K562 (cell line): ENCODE measurements at places on chromosomes 7 and 10. TPM values are rescaled to one million over a fixed set of nuclear protein-coding genes. Genes with fewer than 3 reads are reported as not detected.

Gene INSYN2A
- not detected in 2 replicates for total RNA-seq

Gene LRRC17
- not detected in 2 replicates for total RNA-seq

Gene TCF7L2
- total RNA-seq, result 2.0 and 2.8 TPM in 2 replicates

Gene EN2
- 0.04 TPM in 1 of 2 replicates, not detected in the other for total RNA-seq

Gene SHTN1
- 18.6 and 19.1 TPM in 2 replicates for total RNA-seq

Gene SEC61A2
- total RNA-seq, result 4.1 and 4.6 TPM in 2 replicates

Gene CALHM3
- not detected in 2 replicates for total RNA-seq

Gene NODAL
- total RNA-seq, result not detected in 2 replicates

Gene GPRIN2
- total RNA-seq, result not detected in 2 replicates

Gene C10orf90
- total RNA-seq, result not detected in 2 replicates

Gene RALA
- total RNA-seq, result 25.9 and 26.1 TPM in 2 replicates

Gene CNPY1
- total RNA-seq, result not detected in 2 replicates

Gene SLC18A2
- total RNA-seq, result 0.40 and 0.45 TPM in 2 replicates

Gene PCLO
- not detected in 2 replicates for total RNA-seq

Gene HOXA2
- total RNA-seq, result not detected in 2 replicates

Gene ENO4
- total RNA-seq, result not detected in 2 replicates

Gene HTR7
- 0.24 and 0.36 TPM in 2 replicates for total RNA-seq

Gene PRKCQ
- total RNA-seq, result 13.6 and 14.6 TPM in 2 replicates

Gene DRGX
- not detected in 2 replicates for total RNA-seq

Gene IL2RA
- total RNA-seq, result 0.95 and 1.1 TPM in 2 replicates

Gene PDZD7
- total RNA-seq, result 0.09 and 0.29 TPM in 2 replicates

Gene CALCR
- 0.09 and 0.16 TPM in 2 replicates for total RNA-seq

Gene ANKRD2
- total RNA-seq, result not detected in 2 replicates

Gene CXCL12
- total RNA-seq, result 0.18 and 0.49 TPM in 2 replicates

Gene BUD31
- total RNA-seq, result 242 and 255 TPM in 2 replicates

Gene PARD3
- total RNA-seq, result 6.5 and 6.8 TPM in 2 replicates

Gene PNLIPRP1
- 0.60 and 1.1 TPM in 2 replicates for total RNA-seq

Gene LBX1
- total RNA-seq, result not detected in 2 replicates

Gene MBL2
- not detected in 2 replicates for total RNA-seq

Gene GTF2IRD2
- total RNA-seq, result 7.5 and 7.9 TPM in 2 replicates

Gene COMTD1
- total RNA-seq, result 79.9 and 82.9 TPM in 2 replicates

Gene PRLHR
- not detected in 2 replicates for total RNA-seq
